ENCODE measurements at places on chromosomes 2 and 18.

- DNase-seq = no peak
Observed at GRCh38 chr2:99734236-99734635, 244.4 kb upstream of the REV1 start.

DNA sequence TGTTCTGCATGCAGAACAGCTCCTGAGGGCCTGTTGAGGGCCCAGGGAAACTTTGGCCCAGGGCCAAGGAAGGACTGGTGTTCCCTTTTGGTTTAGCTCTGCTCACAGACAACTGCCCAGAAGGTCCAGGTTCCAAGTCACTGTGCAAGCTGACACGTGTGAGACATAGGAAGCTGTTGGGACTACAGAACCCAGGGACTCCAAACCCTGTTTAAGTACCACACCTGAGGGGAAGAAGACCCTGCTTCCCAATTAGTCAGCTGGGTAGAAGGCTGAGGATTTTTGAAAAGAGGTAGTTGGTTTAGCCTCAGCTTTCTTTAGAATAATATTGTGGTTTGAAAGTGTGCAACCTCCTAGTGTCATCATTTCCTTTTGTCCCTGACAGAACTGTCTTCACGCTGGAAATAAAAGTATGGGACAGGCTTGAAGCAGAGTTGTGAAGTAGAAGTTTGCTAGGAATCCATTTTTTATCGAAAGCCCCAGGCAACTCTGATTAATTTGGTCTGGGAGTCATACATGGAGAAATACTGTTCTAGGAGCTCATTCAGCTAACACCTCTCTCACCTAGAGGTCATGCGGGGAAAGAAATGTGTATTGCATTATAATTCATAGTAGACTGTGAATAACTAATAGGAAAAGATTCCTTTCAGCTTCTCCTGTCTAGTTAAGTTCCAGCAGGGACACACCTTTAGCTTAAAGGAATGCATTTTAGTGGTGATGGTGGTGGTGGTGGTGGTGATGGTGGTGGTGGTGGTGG lies 19.9 kb upstream of the IL1RL1 start:
- DNase-seq = no peak

DNA sequence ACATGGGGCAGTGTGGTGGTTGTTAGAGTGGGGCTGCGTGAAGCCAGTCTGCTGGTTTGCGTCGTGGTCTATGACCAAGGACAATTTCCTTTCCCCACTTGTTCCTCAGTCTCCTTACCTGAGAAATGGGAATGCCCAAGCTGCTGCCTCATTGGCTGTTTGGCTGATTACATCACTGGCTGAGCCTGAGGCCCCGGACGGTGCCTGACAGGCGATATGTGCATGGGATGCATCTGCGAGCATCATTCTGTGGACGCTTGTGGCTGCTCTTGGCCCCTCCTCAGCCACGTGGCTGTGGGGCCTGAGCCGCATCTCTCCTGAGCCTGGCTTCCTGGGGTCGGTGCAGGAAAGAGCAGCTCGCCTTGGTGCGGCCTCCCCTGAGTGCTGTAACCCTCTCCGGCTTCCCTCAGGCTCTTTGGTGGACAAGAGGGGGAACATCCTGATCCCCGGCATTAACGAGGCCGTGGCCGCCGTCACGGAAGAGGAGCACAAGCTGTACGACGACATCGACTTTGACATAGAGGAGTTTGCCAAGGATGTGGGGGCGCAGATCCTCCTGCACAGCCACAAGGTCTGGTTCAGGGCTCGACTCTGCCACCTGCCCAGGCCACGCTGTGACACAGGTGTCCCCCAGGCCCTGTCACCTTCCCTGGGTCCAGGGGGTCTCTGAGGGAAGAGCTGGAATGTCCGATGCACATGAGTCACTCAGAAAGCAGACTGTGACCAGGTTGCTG lies 17.2 kb downstream of the CNDP2 start:
- DNase-seq = no peak

DNA sequence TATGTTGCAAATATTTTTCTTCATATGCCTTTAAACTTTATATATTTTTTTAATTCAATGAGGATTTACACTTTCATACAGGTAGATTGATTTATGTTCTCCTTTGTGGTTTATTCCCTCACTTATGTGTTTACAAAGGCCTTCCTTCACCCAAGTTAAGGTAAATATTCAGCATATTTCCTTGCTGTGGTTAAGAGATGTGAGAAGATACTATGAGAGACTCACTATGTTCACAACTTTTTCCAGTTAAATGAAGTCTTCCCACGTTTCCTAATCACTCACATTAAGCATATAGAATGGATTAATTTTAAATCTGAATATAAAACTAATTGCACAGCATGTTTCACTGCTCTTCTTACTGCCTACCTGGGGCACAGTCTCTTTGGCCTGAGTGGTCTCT lies 597 bp downstream of the PECR start:
- DNase-seq = no peak

DNA sequence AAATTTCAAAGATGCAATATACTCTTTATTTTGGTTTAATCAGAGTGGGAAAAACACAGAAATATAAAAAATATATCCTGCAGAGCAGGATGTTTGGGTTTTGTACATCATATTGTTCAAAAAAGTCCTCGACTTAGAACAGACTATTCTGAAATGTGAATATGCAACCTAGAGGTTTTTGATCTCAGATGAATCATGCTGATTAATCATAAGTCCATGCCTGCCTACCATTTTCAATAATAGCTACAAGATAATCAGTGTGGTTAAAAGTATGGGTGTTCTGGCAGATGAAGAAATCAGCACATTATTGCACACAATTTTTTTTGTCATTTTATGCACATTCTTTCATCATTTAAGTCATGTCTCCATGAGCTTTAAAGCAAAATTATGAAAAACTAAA lies 1261.0 kb upstream of the NXPH2 start:
- DNase-seq = no peak

GRCh38 chr2:146572598-146572997 lies 1272.2 kb upstream of the ACVR2A start:
- peak; percentile 26 for DNase-seq

- DNase-seq = no peak
Observed at GRCh38 chr2:40690036-40690435, 238.1 kb upstream of the SLC8A1 start.

- DNase-seq = no peak
Observed at GRCh38 chr18:3463051-3463450, 13.1 kb downstream of the TGIF1 start.

DNA sequence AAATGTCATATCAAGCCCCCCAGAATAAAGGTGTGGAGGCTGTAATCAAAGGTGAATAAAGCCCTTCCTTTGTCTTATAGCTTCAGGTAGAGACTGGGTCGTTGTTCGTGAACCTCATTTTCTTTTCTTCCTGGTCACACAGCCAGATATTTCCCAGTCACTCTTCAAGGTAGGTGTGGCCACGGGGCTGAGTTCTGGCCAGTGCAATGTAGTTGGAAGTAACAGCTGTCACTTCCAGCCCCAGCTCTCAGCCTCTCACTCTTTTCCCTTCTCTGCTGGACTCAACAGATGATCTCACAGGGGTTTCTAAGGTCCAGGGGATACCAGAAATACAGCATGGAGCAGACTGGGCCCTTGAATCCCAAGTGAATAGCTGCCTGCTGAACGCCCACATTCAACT lies 15.8 kb upstream of the TRPM8 start:
- DNase-seq = no peak

GRCh38 chr2:223083402-223084070 lies 31.5 kb downstream of the KCNE4 start:
- no peak for DNase-seq

DNA sequence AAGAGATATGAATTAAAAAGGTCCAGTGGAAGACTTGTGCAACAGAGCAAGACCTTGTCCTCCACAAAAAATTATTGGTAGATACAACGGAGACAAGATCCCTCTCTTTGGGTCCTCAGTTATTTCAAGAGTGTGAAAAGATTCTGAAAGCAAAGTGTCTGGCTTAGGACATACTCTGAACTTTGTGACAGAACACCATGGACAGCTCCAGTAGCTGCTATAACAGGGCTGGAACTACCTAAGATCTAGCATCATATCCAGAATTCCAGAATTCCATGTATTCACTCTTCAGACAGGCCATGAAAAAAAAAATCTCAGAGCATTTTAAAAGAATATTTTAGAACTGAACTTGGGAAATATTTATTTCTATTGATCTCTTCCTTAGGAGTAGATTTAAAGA lies 74.8 kb upstream of the ZBTB14 start:
- no peak for DNase-seq

GRCh38 chr2:17620280-17620679 lies 79.8 kb downstream of the VSNL1 start:
- no peak for DNase-seq

DNA sequence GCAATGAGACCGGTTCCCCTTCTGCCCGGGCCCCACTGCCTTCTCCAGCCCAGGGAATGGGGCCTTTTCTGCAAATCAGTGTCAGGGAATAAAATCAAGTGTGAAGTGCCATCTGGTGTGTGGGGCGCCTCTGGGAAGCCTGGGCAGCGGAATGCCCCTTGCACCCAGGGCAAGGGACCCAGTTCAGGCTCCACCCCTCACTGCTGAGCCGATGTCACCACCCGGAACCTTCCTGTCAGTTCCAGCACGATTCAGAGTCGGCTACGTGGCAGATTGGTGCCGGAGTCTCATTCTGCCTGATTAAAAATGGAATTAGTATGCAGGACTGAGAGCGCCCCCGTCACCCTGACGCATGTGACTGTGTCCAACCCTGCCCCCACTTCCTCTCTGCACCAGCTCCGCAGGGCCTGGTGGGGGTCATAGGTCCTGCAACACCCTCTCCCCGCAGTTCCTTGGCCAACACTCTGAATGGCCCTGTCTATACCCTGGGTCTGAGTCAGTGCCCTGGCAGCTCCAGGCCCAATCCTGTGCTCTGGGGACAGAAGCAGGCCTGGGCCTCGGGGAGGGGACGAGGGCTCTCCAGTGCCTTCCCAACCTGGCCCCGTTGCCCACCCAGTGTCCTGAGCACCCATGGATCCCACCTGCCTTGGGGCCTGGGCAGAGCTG lies 8.2 kb upstream of the ALPI start:
- no peak for DNase-seq

- no peak for DNase-seq
Observed at GRCh38 chr2:54945391-54946219, 104.6 kb downstream of the RTN4 start.

GRCh38 chr2:152037743-152038435 lies 61.0 kb downstream of the CACNB4 start:
- DNase-seq = no peak

GRCh38 chr2:230665263-230665691 lies 47.4 kb upstream of the CAB39 start:
- no peak for DNase-seq

DNA sequence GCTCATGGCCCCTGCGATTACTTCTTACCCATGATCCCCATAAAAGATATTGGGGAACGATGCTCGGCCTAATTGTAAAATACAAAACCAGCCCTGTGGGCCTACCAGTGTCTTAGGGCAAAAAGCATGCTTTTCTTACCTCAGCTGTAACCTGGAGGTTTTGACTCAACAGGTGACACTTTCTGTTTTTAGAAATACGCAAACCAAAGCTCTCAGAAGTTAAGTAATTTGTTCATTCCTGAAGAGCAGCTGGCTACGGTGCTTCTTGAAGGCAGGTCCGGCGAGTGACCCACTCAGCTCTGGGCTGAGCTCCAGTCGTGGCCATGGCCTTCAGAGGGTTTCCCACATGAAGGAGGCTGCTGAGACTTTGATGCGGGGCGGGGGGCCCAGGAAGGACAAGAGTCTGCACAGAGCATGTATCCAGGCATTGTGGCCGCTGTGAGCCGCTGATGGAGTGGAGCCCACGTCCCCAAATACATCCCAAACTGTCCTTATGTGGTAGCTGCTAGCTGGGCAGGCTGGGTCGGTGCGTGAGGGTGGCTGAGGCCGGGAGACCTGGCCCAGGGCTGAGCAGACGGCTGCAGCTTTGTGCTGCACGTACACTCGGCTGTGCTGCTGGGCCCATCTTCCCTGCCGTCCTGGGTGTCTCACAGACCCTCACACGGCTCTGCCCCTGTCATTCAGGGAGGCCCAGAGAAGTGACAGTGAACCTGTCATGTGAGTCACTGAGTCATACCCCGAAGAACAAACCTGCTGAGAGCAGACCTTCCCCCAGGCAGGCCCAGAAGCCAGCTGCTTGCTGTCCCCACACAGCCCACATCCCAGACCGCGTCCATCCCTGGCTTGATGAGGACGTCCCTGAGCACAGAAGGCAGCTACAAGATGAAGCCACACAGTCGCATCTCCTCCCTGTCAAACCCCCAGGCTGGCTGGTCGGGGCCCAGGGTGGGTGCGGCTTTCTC lies 34.1 kb downstream of the ITGB1BP1 start:
- no peak for DNase-seq

GRCh38 chr18:67406714-67407113 lies 109.8 kb downstream of the DSEL start:
- DNase-seq = no peak

- peak; percentile 74 for DNase-seq
Observed at GRCh38 chr2:203811491-203812221, 55.9 kb upstream of the CTLA4 start.

DNA sequence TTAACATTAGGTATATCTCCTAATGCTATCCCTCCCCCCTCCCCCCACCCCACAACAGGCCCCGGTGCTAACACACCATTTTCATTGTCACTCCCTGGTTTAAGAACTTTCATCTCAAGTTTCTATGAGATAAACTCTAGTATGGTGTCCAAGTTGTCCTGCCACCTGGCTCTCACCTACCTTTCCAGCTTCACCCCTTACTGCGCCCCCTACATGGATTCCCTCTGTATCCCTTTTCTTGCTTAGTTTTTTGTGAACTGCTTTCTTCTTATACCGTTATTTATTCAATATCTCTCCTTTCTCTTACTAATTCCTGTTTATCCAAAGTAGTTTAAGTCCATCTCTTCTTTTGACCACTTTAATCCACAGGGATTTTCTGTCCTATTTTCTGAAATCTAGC lies 15.2 kb downstream of the EML4 start:
- DNase-seq = no peak

DNA sequence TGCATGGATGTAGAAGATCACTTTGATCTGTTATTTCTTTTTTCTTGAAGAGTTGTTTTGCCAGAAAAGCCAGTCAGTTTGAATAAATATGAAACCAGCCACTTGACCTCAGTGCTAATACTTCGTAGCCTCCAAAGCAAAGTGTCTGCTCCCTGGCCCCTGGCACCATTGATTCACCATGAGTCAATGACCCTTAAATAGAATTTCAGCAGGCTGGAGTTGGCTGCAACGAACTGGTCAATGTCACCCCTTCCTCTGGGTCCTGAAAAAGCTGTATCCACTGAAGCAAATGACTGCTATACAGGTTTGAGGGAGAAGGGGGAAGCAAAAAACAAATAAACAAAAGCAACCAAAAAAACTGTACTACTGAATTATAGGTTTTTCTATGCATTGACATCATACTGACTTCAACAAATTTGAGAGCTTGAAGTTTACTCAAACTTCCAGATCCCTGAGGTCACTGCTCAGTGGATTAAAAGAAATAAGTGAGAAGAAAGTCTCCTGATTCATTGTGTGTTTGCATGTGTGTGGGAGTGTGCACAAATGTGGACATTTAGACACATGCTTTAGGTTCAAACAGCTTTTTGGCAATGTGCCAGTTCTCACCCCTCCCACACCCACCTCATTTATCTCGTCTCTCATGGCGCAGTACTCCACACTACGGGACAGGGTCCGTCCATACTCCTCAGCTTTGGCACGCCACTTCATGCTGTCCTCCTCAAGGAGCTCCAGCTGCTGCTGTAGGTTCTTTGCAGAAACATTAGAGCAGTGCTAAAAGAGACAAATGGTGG lies 58.1 kb upstream of the TTN start:
- DNase-seq = no peak

Data from fibroblast of skin of left biceps (primary cell).